ENCODE measurements at places on chromosomes 4 and X. TPM values are rescaled to one million over a fixed set of nuclear protein-coding genes. Genes with fewer than 3 reads are reported as not detected.

DGAT2L6 gene
- total RNA-seq = not detected

FAM47E gene
- not detected for total RNA-seq

PCDH18 gene
- not detected for total RNA-seq

DNA sequence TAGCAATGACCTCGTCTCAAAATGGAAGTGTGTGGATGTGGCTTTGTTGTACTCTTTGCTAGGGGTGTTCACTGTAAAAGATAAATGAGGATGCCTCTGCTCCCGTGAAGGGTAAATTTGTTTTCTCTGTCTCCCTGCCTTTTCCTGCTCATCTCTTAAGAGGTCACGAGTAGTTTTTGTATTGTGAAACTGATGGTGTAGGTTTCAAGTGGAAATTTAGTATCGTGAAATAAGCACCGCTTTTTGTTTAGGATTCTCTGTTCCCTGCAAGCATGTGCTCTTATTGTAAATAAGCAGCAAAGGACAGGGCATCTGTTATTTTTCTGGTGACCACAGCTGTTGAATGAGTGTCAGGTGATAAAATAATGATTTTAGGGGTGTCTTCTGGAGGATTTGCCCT is 104.6 kb downstream of the PHEX start:
- no peak overlapping the region for H3K27ac ChIP-seq
- no peaks in the 10 kb centered on the region for H3K36me3 ChIP-seq
- no peaks in the 10 kb centered on the region for H3K4me1 ChIP-seq
- no peak for DNase-seq

DNA sequence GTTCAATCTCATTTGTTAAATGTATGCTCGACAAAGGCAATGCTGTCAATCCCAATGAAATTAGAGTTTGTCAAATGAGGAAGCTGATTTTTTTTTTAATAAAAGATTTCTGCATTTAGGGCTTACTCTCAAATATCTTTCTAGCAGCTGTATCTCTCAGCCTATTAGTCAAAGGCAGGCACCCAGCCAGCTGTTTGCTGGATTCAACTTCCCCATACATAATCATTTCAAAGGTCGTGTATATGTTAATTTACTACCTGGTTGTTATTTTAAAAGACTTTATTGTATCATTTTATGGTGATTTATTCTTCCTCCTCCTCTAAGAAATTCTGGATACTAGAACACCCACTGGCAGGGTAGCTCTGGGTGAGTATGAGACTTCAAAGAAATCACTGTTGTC is 27.1 kb downstream of the RAI2 start:
- H3K4me1 ChIP-seq = no peaks in the 10 kb centered on the region
- DNase-seq = no peak
- H3K27me3 ChIP-seq = peaks cover 2% of the 10 kb centered on the region
- H3K4me3 ChIP-seq = no peak overlapping the region
- no peaks in the 10 kb centered on the region for H3K36me3 ChIP-seq
